Stimulated activated CD4-positive, alpha-beta T cell treated with anti-CD3 and anti-CD28 coated beads, Interleukin-12 subunit alpha, Interleukin-12 subunit beta, amount 100 ng/mL, for 48 hours (primary cell): ENCODE measurements at places on chromosomes 6 and 20.

DNA sequence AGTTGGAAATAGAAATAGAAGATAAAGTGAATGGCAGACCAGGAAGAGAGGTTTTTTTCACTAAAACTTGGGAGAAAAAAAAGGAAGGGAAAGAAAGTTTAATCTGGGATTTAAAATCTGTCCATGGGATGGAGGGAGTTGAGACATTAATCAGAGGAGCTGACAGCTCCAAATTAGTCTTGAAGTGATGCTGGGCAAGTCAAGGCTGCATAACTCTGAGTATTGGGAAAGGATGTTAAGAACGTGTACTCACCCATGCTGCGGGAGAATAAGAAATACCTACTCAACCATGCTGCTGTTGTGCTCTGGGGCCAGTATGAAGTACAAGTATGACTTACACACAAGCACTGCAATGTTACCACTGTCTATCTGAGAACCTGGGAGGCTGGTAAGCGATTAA, 47.5 kb downstream of the SNRNP48 start:
- no peak for DNase-seq

DNA sequence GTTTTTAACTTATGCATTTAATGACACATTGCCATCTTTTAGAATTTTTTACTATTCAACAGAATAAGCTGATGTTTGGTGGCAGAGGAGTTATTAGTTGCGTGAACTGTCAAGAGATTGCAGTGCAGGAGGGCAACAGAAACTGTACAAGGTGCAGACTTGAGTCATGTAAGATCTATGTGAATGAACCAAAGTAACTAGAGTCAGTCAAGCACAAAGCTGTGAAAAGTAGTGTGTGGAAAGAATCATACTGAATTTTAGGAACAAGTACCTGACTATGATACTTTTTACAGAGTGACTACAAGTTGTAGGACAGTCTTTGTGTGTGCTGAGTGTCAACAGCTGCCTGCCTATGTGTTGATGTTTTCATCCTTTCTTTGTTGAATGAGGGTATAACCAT, 2.7 kb upstream of the C6orf163 start:
- no peak for DNase-seq

DNA sequence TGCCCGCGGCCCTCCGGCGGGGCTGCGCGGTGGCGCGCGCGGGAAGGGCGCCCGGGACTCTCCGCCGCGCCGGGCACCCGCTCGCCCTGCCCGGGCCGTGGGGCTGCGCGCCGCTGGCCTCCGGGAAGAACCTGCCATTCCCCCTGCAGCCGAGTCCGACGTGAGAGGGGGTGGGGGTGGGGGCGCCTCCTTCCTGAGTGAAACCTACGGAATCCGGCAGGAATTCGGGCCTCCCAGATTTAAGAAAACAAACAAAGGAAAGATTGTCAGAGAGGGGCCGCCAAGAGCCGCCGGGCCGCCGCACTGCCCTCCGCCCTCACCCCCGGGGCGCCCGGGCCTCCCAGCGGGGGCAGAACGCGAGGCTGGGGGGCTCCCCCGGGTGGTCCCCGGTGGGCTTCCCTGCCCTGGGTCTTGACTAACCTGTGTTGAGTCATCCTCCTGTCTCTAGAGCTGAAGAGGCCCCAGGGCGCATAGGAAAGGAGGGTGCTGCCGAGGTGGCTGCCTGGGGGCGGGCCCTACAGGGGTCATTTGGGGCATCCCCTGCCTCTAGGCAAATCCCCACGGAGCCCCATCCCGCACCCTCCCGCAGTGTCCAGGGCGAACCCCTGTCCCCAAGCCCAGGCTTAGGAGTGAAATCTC, 42.2 kb upstream of the FOXP4 start:
- DNase-seq = no peak

GRCh38 chr6:100426241-100426640, 38.5 kb downstream of the SIM1 start:
- no peak for DNase-seq

- no peak for DNase-seq
Measured at GRCh38 chr20:15071085-15071808, 733.8 kb upstream of the FLRT3 start.

- DNase-seq = no peak
Measured at GRCh38 chr6:117531809-117532725, 49.6 kb downstream of the DCBLD1 start.

GRCh38 chr6:31308050-31308844, 36.4 kb upstream of the HLA-C start:
- peak; percentile 68 for DNase-seq

- no peak for DNase-seq
Measured at GRCh38 chr6:62390401-62390800, 104.4 kb upstream of the KHDRBS2 start.

- no peak for DNase-seq
Measured at GRCh38 chr6:160303806-160304205, 44.4 kb upstream of the SLC22A3 start.

DNA sequence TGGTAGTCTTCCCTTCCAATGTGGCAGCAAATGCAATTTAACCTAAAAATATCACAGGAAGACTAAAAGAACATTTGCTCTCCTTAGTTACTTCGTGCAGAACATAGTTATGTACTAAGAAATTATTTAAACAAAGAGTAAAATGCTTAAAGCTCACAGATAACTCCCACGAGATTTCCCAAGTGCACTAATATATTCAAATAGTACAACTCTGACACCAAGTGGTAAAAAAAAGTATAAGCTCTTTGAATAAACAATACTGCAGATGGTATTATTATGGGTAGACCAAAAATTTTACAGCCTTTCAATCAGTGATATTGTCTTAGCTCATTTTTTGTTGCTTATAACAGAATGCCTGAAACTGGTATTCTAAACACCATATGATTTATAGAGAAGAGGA, 52.8 kb upstream of the FILIP1 start:
- no peak for DNase-seq

DNA sequence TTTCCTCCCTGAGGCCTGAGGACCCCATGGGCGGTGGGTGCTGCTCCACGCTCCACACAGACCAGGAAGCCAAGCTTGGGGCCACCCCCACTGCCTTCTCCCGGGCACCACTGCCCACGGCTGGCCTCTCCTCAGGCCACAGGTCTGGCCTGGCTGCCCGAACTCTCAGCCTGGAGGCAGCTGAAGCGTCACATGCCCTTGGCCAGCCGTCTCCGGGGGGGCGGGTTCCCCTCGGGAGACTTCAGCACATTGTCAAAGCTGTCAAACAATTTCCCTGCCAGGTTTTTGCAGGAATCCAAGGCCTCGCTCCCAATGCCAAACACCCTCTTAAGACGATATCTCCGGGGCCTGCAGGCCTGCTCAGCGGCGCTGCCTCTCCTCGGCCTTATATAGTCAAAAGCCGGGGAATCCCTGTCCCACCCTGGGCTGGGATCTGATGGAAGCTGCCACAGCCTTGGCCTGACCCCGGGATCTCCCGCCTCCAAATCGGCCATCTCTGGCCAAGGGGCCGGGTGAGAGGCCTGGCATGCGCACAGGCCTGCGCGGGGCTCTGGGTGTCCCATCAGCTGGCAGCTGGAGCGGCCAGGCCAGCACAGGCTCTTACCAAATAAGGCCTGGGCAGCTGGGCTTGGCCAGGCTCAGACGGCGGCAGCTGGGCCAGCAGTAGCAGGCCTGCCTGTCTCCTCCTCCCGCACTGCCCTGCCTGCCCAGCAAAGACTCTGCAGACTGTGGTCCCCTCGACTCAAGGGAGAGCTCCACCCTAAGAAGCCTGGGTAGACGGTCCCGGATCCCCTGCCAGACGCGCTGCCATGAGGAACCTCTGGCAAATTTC, 49.7 kb downstream of the RBM38 start:
- DNase-seq = no peak

DNA sequence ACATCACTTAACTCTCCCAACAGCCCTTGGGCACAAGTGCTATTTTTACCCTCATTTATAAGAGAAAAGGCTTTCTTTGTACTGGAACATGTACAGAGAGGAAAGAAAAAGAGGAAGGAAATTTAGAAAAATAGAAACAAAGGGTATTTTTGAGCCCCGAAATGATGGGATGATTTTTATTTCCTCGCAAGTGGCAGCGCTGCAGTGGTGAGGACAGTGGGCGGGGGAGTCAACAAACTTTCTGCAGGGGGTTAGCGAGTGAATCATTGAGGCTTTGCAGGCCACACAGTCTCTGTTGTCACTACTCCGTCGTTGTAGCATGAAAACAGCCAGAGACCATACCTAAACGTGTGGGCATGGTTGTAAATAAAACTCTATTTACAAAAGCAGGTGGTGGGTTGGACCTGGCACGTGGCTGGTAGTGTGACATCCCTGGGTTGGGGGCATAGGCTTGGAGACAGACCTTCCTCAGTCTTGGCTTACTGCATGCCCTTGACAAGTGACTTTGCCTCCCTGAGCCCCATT, 25.5 kb upstream of the OCSTAMP start:
- no peak for DNase-seq

GRCh38 chr6:19603721-19604120, 233.4 kb upstream of the ID4 start:
- no peak for DNase-seq

GRCh38 chr6:55917751-55918415, 42.5 kb upstream of the BMP5 start:
- no peak for DNase-seq

DNA sequence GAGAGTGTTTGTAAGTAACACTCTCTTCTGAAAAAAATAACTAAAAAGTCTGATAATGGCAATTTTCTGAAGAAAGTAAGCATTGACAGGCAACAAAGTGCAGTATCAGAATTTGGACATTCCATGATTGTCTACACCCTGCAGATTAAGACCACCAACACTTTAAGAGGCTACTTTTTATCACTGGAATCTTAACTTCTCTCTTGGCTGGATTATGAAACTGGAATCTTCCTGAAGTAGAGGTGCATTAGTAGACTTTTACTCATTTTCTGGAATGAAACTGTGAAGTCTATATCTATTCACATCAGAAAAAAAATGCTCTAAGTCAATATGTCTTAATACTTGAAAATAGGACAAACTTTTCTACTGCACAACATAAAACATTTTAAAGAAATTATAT, 547.5 kb downstream of the COL12A1 start:
- no peak for DNase-seq

DNA sequence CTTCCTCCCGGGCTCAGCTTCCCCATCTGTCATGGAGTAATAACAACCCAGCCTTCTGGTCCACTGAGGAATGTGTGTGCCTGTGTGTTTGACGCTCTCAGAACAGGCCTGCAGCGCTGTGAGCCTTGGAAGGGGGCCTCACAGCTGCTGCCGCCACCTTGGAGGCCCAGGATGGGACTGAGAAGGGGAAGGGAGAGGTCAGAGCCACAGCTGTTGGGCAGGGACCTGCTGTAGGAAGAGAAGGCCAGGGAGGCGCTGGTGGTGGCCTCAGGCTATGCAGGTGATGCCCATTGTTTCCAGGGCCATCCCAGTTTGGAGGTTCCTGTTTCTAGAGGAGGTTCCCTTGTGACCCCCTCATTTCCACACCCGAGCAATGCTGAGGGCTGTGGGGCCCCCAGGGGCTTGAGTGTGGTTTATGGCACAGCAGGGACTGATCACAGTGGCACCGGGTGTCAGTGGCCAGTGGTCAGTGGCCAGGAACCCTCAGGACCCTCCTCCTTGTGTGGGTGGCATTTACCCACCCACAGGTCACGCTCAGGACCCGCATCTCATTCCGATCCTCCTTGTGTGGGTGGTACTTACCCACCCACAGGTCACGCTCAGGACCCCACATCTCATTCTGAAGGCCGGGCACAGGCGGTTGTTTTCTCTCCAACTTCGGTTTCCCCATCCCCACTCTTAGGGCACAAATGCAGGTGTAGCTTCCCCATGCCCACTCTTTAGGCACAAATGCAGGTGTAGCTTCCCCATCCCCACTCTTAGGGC, 14.0 kb downstream of the TPD52L2 start:
- no peak for DNase-seq

- DNase-seq = no peak
Measured at GRCh38 chr20:25177890-25178321, 17.6 kb upstream of the ENTPD6 start.

- no peak for DNase-seq
Measured at GRCh38 chr20:44018259-44018941, 103.7 kb downstream of the TOX2 start.

DNA sequence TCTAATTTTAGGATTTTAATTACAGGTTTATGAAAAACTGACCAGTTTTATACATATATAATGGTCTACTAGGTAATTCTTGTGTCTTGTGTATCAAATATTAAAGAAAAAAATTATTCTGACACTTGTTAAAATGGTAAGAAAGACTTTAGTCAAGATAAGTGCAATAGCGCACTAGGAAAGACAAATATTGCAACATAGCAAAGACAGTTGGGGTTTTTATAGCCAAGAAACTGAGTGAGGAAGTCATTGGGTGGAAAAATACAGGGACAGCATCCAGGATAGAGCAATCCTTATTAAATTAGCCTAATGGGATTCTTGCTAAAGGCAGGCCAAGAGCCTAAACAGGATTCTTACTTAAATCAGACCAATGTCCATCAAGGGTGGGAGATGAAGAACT, 71.1 kb downstream of the ROS1 start:
- no peak for DNase-seq

DNA sequence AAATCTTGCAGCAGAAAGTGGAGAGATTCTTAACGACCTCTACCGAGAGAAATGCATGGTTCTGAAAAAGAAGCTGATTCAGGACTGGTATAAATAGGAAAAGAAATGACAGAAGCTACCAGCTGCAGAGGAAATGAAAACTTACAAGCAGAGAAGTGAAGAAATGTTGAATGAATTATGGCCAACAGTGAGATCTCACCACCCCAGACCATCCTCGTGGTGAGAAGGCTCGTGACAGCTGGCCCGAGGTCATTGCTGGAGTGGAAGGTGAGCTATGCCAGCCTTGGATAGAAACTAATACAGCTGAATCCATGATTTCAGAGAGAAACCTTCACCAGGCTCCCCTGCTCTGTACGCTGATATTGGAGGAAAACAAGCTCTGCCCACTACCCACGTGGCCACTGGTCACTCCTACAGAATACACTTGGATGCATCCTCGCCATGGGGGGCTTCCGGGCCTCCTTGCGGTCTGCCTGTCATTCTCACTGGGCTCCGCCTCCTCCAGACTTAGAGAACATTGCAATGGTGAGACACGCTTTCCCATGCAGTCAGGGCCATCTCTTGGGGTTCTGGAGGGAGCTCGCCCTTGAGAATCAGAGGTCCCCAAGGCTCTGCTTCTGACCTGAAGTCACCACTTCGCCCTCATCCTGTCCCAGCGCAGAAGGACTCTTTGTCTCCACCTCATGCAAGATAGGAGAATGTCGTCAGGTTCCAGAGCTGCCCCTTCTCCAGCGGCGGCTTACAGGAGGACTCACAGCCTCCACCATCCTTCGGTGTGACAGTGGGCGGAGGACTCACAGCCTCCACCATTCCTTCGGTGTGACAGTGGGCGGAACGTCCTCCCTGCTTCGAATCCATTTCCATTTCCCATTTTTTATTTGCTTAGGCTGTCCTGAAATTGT, 10.6 kb upstream of the TUBB2B start:
- no peak for DNase-seq

- no peak for DNase-seq
Measured at GRCh38 chr6:161963634-161964234, 689.9 kb upstream of the AGPAT4 start.
